Brain (organoid and tissue), 16 donors: ENCODE measurements at places on chromosomes 5 and 9.

DNA sequence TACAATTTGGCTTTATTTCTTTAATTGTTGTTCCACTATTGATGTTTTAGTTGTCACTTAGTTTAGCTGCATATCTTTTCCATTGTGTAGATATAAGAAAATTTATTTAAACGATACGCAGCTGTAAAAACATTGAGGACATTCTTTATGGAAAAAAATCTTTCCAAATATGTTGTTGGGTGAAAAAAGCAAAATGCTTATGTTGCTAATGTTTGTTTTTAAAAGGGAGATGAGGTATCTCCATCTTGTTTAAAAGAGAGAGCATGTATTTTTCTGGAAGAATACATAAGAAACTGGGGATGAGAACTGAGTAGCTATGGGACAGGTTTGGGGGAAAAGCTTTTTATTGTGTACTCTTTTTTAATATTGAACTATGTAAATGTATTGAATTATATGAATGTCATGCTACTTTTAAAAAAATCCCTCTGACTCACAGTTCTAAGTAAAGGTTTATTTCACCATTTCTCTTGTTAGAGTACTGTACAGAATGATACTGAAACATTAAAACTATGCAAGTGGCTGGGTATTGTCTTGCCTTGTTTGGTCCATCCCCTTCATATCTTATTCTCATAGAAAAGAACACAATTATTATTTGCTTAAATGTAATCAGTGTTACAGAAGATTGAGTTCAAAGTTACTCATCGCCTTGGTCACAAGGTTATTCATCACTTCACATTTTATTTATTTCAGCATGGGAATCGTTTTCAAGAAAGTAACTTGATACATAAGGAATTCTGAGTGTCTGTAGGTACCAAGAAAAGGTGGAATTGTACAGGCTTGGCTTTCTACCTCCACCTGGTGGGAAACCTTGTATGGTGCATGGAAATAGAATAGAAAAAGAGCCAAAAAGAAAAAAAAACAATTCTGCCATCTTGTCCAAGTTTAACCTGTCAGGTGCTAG is 85.8 kb downstream of the RIC1 start:
- DNase-seq: peak; percentile 51

DNA sequence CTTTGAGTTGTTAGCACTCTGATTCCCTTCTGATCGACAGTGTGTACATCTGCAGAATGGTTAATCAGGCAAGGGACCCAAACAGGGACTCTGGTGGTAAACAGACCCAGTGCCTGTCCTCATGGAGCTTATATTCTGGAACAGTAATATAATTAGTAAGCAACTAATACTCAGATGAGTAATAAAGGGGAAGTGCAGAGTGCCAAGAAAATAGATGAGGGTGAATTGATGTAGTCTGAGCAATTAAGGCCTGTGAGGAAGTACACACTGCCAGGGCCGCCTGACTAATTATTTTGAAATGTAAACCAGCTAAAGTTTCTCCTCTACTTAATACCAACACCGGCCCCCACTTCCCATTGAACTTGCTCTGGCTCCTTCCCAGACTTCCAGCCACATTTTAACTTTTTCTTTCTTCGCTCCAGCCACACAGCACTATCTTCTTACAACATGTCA is 4.2 kb downstream of the DHX29 start:
- DNase-seq: no peak

- DNase-seq: no peak
Measured at GRCh38 chr5:42881416-42882117, 69.9 kb upstream of the SELENOP start.

DNA sequence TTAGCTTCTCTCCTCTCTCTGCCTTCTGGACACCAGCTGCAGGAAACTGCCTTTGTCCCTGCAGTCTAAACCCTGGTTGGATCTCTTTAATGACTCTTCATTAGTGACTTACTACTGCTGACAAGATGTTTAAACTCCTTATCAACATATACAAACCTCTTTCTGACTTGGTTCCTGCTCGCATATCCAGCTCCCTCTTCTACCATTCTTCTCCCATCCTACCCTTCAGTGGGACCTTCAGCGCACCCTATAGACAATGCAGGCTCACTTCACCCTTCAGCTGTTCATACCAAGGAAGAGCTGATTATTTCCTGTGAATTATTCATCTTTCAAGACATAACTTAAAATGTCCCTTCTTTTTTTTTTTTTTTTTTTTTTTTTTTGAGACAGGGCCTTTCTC is 436.5 kb downstream of the KIAA0825 start:
- no peak for DNase-seq

DNA sequence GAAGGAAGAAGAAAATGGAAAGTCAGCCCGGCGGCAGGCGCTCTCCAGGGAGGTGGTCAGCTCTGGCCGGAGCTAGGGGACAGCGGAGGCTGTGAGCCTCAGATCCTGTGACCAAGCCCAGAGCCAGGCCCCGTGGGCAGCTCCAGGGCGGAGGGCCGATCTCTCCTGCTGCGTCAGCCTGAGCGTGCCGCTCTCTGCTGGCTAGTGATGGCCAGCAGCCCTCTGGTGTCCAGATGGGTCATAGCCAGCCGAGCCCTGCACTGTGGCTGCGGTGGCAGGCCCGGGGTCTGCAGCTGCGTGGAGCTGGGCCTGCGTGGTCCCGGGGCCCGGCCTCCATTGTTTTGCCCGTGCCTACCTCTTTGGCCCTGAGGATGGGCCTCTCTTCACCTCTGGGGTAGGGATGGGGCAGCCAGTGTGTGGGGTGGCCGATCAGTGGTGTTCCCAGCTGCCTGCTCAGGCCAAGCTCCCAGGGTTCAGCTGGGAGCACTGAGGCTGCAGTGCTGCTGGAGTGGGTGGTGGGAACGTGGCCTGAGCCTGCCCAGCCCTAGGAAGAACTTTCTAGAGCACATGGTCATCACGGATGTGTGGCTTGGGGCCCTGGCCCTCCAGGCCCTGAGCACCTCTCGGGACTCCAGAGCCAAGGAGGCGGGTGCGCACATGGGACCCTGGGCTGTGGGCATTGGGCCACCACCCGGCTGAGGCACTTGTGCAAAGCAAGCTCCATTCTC is 17.1 kb upstream of the NRARP start:
- DNase-seq: no peak

- no peak for DNase-seq
Measured at GRCh38 chr9:16986556-16986955, 116.1 kb upstream of the BNC2 start.

DNA sequence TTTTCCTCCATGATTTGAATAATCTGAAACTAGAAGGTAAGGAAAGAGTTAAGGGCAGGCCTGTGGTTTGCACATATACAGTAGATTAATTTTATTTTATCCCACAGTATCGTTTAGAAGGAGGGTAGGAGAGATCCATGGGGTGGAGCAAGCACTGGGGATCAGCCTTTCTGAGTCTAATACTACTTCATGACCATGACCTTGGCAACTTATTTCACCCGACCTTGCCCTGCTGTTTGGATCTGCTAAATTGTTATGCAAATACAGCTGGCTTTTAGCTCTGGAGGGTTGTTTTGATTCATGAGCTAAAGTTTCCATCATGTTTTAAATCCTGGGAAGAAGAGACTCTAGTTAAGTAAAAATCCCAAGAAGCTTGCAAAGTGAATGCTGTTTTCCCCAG is 864 bp upstream of the GRIN3A start:
- DNase-seq: no peak

- DNase-seq: peak; percentile 16
Measured at GRCh38 chr9:120852240-120853010, 9.7 kb upstream of the PSMD5 start.

- no peak for DNase-seq
Measured at GRCh38 chr5:66851306-66851705, 255.1 kb downstream of the MAST4 start.

DNA sequence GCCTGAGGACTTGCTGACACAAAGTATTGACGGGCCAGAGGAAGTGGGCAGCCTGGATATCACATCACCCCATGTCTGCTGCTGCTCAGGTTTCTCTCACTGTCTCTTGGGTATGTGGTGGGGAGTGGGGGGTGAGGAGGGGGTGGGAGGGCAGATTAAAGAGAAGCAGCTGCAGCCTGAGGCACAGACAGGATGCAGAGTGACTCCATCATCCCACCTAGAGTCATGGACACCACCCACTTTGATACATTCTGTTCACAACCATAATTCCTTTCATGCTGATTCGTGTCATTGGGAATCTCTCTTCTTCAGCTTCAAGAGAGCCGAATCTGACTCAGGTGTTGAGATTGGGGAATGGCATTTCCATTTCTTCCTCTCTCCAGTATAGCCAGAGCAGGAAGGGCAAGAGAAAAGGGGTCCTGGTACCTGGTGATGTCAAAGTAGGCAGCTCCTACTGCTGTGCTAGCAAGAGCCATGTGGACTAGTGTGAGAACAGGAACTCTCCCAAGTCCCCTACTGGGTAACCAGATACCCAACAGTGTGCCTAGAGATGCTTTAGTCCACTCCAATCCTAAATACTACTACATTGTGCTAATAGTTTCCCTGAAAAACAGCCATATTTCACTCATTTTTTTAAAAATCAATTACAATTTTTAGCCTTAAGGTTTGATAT is 22.4 kb downstream of the GRAMD2B start:
- DNase-seq: no peak

DNA sequence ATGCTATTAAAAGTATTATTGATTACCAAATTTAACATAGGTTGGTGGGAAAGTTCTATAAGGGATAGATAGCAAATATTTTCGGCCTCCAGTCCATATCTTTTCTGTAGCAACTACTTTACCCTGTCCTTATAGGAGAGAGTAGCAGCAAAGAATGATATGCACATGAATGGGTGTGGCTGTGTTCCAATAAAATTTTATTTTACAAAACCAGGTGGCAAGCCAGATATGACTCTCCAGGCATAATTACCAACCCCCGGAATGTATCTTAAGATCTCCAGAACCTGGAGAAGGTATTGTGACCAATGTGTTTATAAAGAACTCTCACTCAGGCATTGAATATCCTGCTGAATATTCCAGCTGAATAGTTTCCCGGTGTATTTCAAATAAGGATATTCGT is 1461.2 kb downstream of the MAT2B start:
- DNase-seq: no peak

- DNase-seq: no peak
Measured at GRCh38 chr5:104539618-104540350, 977.2 kb upstream of the NUDT12 start.

- DNase-seq: no peak
Measured at GRCh38 chr5:82745016-82745415, 332.2 kb downstream of the TMEM167A start.

GRCh38 chr5:147017191-147017590 is 138.6 kb upstream of the PPP2R2B start:
- DNase-seq: no peak

- DNase-seq: no peak
Measured at GRCh38 chr9:123812984-123813383, 116.9 kb downstream of the DENND1A start.

DNA sequence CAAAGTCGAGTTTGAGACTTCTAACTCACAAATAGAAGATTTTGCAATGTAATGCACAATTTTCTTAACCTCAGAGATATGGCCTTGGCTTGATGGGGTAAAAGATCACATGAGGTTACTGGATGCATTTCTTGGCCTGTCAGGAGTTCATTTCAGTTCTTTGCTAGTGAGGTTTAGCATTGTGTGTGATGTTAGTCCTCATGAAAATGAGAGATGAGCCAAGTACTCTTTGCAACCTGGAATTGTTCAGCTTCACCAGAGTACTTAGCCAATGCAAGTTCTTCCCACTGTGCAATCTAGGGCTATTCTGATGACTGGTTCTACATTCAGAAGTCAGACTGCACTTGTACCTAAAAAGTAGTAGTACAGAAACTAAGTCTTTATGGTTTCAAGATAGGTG is 24.9 kb downstream of the GNAQ start:
- DNase-seq: no peak

GRCh38 chr9:134405527-134405926 is 79.3 kb downstream of the RXRA start:
- DNase-seq: no peak

DNA sequence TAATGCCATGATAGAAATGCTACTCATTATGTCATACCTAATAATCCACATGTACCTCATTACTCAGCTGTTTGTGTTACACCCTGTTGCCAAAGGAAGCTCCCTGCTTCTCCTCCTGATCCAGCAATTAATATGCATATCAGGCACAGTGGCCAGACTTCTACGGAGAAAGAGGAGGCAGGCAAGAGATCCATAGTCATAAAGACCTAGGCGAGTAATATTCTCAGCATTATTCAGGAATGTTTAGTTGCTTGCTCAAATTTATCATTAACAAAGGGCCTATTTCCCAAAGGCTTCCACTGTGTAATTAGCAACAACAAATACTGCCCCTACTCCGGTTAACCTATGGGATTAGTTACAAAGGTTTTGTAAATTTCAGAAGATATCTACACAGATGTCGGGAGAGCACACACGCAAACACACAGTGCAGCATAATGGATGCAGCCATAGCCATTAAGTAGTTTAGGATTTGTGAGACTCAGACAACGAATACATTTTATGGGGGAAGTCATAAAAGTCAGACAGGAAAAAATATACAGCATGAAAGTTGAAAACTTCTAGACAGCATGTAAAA is 192.6 kb downstream of the EFNA5 start:
- DNase-seq: no peak

GRCh38 chr9:125532412-125532811 is 174.6 kb downstream of the MAPKAP1 start:
- DNase-seq: no peak

GRCh38 chr5:135738564-135738875 is 95.9 kb upstream of the SLC25A48 start:
- no peak for DNase-seq

DNA sequence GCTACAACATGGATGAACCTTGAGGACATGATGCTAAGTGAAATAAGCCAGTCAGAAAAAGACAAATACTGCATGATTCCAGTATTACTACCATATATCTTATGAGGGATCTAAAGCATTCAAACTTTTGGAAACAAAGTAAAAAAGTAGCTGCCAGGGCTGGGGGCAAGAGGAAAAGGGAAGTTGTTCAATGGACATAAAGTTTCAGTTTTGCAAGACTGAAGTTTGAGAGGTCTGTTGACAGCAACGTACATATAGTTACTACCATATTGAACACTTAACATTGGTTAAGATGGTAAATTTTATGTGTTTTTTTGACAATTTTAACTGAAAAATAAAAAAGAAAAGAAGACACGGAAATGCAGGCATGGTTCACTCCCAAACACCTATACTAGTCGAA is 77.6 kb downstream of the MAPKAP1 start:
- DNase-seq: no peak
